ENCODE measurements at places on chromosomes 5 and 9.

DNA sequence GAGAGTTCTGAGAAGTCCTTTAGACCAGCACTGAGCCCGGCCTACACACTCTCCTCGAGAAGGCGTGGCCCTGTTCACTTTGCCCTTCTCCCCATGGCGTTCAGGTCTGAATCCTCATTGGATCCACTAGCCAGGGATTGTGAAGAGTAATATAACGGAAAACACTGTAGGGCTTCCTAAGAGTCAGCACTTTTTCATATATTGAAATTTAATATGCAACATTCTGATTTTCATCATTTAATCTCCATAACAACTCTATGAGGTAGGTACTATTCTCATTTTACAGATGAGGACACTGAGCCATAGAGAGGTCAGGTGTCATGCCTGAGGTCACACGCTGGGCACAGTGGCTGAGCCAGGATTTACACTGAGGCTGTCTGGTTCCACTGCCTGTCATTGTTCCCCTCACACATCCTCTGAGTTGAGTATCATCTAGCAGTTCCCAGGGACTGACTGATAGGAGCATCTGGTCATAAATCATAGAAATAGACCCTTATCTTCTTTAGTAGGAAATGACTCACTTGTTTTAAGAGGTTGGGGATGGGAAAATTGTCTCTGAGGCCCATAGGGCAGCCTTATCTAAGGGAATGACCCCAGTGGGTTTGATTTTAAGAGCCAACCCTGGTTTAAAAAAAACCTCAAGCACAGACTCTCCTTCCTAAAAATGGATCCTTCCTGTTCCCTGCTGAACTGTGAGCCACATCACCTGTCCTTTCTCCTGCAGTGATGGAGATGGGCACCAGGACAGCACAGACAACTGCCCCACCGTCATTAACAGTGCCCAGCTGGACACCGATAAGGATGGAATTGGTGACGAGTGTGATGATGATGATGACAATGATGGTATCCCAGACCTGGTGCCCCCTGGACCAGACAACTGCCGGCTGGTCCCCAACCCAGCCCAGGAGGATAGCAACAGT lies 41.2 kb downstream of the THBS4 start:
- no peak for DNase-seq

DNA sequence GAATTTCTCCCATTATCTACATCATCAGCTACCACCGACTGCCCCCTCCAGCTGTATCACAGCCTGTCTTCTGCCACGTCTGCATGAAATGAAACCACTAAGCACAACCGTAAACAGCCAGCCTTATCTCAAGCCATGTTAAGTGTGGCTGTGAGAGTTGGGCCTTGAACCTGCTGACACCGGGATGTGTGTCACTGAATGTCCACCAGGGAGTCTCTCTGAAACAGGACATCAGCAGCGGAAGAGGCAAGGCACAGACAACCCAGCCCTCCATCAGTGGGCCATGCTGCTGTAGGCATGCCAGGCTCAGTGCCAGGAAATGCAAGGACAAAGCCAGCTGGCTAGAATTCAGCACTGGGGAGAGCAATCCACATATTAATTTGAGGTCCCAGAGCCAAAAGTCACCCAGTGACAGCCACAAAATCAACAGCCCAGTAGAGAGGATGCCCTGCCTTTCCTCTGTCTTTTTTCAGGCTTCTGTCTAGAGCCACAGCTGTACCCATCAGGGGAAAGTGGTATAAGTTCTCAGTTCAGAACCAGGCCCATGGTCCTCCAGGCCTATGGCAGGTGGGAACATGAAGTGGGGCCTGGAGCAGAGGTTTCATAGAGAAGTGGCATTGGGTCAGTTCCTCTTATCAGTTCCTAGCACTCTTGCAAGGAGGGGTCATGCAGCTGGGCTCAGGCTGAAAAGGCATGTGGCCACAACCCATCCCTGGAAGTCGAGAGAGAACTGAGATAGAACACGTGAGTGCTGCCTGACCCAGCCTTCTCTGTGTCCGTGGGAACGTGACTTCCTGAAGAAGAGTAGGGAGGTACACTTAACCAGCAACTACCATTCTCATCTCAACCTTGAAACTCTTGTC lies 199.4 kb downstream of the ESM1 start:
- DNase-seq: no peak

GRCh38 chr9:5511935-5512580 lies 1.7 kb downstream of the PDCD1LG2 start:
- DNase-seq: no peak

- DNase-seq: no peak
Observed at GRCh38 chr5:82330530-82331270, 52.5 kb upstream of the RPS23 start.

GRCh38 chr9:108903420-108904103 lies 30.4 kb downstream of the ELP1 start:
- DNase-seq: no peak

GRCh38 chr9:89139455-89139854 lies 39.2 kb downstream of the SHC3 start:
- no peak for DNase-seq
